GM23338 (cell line): ENCODE measurements at places on chromosomes 5 and 9. TPM values are rescaled to one million over a fixed set of nuclear protein-coding genes. Genes with fewer than 3 reads are reported as not detected.

GRCh38 chr9:109584205-109584604 lies 86.1 kb upstream of the PTPN3 start:
- peak; percentile 37 for DNase-seq

- DNase-seq = no peak
These were observed 1.9 kb downstream of the ALDH1B1 start for GRCh38 chr9:38394416-38394815.

DNA sequence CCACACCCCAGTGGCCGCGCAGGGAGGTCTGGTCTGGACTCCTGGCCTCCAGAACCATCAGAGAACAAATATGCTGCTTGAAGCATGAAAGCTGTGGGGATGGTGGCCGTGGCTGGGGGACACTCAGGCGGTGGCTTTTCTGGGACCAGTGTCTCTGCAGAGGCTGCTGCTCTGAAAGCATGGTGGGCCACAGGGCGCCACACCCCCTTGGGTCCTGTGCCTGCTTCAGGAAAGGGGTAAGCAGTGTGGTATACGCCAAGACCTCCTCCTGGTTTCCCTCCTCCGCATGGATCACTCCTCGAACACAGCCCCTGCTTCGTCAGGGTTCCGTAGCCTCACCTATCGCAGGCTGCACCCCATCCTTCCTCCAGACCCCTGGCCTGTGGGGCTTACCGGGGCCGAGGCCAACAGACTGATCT lies 19.7 kb upstream of the TERT start:
- no peak for DNase-seq

The PGM5 gene
- not detected in 2 replicates for total RNA-seq

- no peak for DNase-seq
These were observed 34.4 kb upstream of the GLIPR2 start for GRCh38 chr9:36101916-36102741.

The POLE3 gene
- 39.2 and 44.4 TPM in 2 replicates for total RNA-seq

GRCh38 chr9:136381311-136381710 lies 7.8 kb upstream of the CARD9 start:
- DNase-seq = no peak

- no peak for DNase-seq
These were observed 483.4 kb downstream of the ZNF608 start for GRCh38 chr5:124262991-124263571.

- no peak for DNase-seq
These were observed 267.4 kb downstream of the GAS1 start for GRCh38 chr9:86679909-86680308.

DNA sequence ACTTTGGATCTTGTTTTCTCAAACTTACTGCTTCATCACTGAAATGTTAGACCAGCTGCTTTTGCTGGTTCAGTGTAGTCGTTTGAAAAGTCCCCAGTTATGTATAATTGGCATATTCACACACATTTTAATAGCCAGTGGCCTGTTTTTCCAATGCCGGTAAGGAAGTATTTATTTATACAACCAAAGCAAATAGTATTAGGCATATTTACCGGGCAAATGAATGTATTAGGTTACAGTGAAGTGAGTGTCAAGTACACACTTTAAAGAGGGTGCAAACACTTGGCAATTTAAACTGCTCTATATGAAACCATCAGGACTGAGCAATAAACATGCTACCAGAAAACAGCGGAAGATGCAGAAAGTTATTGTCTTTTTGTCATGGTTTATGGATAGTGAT lies 242.9 kb downstream of the MCTP1 start:
- DNase-seq = no peak

GRCh38 chr5:99866740-99867139 lies 668.4 kb upstream of the FAM174A start:
- DNase-seq = no peak

DNA sequence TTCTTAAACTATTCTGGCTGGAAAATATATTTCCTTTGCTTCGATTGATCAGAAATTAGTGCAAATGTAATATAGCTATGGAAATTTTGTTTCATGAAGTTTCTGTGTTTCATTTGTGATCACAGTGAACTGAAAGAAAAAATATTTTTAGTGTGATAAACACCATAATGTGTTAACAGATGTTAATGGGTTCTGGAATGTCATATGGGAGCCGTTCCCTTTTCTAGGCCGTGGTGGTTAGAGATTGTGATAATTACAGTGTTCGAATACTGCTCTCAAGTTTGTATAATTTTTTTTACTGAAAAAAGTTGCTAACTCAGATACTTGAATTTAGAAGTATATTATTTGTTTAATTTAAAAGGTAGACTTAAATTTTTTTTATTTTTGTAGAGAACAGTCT lies 19.3 kb downstream of the GAPVD1 start:
- DNase-seq = no peak

The FOXD4L3 gene
- not detected in 2 replicates for total RNA-seq

DNA sequence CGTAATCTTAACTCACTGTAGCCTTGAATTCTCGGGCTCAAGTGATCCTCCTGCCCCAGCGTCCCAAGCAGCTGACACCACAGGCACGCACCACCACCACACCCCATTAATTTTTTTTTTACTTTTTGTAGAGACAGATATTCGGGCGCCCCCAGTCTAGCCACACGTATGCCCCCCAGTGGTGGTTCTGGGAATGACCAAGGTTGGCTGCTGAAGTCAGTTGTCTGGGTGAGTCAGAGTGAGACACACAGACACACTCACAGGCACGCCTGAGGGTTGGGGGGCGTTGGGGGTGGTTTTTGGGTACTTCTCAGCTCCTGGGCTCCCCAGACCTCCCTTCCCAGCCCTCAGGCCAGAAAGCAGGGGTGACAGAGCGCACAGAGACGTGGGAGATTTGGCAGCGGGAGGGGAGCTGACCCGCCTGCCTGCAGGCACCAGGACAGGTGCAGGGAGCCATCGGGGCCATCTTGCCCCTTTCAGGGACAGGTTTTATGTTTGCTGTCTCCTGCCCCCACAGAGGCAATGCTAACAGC lies 4.2 kb upstream of the ENTPD8 start:
- peak; percentile 86 for DNase-seq

- DNase-seq = no peak
These were observed 112.6 kb downstream of the SAXO1 start for GRCh38 chr9:18920141-18921084.

GRCh38 chr5:80076131-80077050 lies 41.2 kb downstream of the THBS4 start:
- DNase-seq = no peak

The PITX1 gene
- total RNA-seq = not detected in 2 replicates

DNA sequence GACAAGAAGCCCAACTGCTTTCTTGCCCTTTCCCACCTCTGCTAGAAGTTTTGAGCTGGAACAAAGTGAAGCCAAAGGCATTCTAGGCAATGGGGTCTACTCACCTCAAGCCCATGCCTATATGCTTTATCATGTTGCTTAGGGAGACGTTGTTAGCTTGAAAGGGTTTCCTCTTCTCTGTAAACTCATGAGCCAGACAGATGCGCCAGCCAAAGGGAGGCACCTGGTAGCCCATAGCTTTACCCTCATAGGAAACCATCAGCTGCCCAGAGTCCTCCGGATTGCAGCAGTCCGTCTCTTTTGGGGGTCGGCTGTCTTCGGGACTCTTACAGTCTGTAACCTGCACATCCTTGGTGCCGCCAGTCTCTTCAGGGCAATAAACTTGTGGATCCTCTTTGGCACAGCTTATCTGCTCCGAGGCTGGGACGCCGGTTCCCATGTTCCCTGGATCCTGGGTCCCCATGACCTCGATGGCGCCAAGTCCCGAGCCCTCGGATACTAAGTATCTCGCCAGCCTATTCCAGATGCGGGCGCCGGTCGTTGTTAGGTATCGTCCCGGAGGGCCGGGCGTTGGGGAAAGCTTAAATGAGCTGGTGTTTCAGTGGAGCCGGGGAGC lies 678 bp downstream of the GBA2 start:
- DNase-seq = no peak

The SPATA31A7 gene
- not detected in 2 replicates for total RNA-seq

The SLC22A4 gene
- total RNA-seq = 0.28 and 0.78 TPM in 2 replicates

DNA sequence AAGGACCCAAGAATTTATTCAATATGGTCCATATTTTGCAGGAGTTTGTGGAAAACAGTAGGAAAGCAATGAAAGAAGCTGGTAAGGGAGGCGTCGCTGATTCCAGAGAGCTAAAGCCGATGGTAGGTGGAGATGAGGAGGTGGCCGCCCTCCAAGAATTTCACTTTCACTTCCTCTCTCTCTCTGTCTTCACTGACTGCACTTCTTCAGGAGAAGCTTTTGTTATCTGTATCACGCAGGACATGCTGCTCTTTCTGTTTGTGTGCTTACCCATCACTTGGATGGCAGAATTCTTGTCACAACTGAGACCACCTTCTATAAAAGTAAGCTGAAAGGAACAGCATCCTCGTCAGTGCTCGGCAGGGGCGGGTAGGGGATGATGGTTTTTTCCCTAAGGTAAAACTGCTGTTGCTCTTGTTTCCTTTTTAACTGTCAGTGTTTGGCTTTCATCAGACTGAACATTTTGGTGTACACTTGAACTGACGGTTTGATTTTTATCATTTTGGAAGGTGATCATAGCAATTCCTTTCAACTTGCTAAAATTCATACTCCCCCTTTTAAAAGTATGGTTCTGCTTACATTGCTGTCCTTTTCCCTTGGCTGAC lies 62.4 kb upstream of the FSD1L start:
- DNase-seq = peak; percentile 27

The IL4 gene
- total RNA-seq = not detected in 2 replicates

The FGF10 gene
- 0.24 TPM in 1 of 2 replicates, not detected in the other for total RNA-seq

The IFNA21 gene
- not detected in 2 replicates for total RNA-seq

- DNase-seq = peak; percentile 85
These were observed 2202.9 kb upstream of the WWC1 start for GRCh38 chr5:166088389-166089039.

The SPATA6L gene
- 0.39 and 1.7 TPM in 2 replicates for total RNA-seq

DNA sequence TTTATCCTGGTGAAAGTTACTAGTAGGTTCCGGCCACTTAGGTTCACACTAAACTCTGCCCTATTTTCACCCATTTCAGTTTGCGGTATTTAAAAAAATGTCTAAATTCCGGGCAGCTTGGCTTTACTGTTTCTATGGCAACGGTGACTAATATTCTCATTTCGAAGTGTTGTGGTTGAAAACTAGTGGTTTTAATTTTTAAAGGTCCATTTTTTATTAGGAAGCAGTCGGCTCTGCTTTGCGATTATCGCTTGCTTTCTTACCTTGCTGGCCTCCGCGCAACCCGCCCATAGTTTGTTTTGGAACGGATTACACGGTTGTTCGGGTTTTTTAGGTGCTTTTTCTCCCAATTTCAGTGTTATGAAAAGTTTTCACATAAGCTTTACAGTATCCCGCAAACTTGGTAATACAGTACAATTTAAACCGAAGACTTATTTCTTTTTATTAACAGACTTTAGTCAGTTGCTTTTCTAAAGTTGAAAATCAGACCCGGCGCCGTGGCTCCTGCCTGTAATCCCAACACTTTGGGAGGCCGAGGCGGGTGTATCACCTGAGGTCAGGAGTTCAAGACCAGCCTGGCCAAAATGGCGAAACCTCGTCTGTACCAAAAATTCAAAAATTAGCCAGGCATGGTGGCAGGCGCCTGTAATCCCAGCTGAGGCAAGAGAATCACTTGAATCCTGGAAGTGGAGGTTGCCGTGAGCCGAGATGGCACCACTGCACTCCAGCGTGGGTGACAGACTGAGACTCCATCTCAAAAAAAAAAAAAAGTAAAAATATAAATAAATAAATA lies 1.6 kb downstream of the KDM4C start:
- DNase-seq = peak; percentile 35

The STXBP1 gene
- 48.6 and 76.4 TPM in 2 replicates for total RNA-seq

DNA sequence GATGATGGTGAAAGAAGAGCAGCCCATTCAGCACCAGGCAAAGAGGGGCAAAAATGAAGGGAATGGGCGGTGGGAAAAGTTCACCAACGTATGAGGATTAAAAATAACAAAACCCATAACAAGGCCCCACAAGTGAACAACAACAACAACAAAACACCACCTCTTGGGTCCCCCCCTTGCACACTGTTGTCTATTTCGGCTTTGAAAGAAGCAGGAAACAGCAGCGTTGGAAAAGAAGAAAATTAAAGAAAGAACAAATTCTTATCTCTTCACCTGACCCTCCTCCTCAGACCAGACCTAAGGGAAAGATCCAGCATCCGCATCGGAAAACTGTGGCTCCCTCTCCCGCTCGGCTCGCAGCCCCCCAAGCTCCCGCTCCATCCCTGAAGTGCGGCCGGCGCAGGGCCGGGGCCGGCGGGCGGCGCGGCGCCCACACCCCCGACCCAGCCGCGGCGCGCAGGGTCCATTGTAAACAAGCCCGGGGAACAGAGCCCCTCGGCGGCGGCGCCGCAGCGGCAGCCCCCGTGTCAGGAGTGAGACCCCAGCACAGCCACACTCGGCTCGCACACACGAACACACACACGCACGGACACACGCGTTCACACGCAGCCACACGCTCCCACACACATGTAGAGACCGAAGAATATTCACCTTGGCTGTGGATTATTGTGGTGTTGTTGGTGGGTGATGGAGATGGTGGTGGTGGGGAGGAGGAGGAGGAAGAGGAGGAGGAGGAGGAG lies 535 bp downstream of the RFX3 start:
- DNase-seq = peak; percentile 51
